ENCODE measurements at places on chromosomes 5 and 9.

DNA sequence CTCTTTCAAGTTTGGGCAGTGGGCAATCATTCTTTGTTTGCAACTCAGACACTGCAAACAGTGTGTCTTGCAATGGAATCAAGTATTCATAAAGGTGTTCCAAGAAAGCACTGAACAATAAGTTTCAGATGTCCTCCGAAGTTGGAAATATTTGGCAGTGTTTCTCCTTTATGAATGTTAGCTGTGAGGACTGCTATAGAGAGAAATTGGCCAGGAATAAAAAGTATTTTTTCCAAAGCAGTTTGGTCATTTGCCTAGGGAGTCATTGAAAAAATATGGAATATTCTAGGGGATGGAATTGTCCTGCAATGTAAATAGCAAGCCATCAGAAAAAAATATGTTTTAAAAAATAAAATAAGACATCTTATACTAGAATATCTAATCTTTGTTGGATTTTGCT, 688.6 kb upstream of the SEMA6A start:
- no peak for DNase-seq

DNA sequence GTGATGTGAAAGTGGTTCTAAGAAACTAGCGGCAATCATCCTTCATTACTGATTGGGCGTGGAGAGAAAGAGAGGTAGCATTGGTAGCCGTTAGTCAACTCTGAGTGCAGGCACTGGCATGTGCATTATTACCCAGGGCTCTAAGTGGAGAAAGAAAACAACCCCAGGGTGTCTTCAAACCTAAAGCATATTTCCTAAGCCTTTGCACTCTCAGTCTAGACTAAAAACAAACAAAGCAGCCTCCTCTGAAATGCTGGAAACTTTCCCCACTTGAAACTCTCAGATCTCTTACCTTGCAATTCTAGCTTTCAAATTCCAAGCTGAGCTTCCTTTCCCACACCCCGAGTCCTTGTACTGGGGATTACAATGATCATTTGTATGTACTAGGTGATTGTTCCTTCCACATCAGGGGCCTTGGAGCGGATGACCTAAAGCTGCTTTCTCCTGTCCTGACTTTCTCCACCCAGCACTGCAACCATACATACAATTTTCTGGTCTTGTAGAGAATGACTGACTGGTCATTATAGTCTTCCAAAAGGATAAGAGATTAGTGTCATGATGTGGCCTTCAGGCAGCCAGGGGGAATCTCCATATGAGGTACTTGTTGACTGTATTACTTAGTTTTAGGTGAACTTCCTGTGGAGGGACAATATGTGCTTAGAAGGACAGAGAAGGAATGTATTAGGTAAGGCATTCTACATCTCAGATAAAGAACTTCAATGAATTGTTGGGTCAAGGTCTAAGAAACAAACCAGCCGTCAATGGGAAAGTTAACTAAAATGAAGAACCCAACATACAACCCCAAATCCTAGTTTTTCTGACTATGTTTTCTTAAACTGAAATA, 98.3 kb upstream of the CDKN2B start:
- DNase-seq, result no peak

- DNase-seq, result no peak
Observed at GRCh38 chr5:5494489-5495402, 72.3 kb downstream of the ICE1 start.

DNA sequence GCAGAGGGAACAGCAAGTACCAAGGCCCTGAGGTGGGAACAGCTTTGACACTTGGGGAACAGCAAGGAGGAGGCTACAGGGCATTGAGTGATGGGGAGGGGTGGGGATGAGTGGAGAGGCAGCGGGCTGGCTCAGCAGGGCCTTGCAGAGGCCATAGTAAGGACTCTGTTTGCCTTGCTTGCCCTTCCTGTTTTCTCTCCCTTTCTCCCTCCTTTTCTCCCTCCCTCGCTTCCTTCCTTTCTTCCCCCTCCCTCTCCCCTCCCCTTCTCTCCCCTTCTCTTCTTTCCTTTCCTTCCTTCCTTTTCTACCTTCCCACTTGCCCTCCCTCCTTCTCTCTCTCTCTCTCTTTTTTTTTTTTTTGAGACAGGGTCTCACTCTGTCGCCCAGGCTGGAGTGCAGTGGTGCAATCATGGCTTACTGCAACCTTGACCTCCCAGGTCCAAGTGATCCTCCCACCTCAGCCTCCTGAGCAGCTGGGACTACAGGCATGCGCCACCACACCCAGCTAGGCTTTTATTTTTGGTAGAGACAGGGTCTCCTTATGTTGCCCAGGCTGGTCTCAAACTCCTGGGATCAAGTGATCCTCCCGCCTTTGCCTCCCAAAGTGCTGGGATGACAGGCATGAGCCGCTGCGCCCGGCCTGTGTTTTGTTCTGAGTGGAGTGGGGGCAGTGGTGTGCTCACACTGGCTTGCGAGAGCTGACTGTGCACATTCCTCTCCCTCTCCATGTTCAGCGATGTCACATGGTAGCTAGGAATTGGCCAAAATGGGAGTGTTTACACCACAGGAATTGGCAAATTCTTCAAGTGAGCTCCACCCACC, 17.1 kb downstream of the IER5L start:
- no peak for DNase-seq

- DNase-seq, result peak; percentile 28
Observed at GRCh38 chr5:131994533-131995226, 16.8 kb downstream of the ACSL6 start.

DNA sequence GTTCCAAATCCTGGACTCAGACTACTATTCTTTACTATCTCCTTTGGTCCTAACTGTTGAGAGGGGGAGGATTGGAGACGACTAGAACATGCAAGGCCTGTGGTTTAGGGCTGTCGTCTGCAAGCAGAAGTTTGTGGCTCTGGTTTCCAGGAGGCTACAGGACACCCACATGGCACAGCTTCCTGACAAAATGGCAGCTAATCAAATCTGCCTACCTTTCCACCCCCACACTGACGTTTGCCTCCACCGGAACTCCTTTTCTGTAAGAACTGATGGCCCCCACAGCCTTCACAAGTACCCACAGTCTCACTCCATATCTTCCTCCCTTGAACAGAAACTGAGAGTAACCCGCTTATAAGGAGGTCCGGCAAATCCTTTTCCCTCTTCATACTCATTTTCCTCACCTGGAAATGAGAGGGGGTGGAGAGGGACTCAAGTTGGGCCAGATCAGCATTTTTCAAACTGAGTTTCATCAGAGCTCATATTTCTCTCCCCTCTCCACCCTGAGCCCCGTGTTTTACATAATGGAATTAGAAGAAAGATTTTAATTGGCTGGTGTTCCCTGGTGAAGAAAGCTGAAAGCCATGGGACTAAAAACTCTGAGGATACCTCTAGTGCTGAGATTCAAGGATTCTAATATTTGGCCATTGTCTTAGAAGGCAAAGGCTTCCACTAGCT, 5.2 kb downstream of the SLC31A2 start:
- no peak for DNase-seq

DNA sequence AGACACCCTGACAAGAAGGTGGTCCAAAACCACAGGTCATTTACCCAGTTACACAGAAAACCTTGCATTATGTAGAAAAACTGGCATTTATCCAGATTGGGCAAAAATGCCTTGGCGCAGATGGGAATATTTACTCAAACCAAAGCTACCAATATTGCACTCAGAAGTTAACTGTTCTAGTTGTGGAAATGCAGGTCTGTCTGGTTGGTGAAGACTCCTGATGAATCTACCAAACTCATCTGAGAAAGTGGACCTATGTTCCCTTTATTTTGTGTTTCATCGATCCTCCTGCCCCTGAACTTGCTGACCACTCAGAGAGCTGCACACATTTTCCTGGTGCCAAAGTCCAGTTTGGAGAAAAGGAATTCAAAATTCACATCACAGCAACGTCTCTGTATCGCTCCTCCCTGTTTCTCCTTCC, 85.2 kb upstream of the ALDH1A1 start:
- no peak for DNase-seq

GRCh38 chr5:59891962-59892643, 1.4 kb downstream of the PDE4D start:
- no peak for DNase-seq

DNA sequence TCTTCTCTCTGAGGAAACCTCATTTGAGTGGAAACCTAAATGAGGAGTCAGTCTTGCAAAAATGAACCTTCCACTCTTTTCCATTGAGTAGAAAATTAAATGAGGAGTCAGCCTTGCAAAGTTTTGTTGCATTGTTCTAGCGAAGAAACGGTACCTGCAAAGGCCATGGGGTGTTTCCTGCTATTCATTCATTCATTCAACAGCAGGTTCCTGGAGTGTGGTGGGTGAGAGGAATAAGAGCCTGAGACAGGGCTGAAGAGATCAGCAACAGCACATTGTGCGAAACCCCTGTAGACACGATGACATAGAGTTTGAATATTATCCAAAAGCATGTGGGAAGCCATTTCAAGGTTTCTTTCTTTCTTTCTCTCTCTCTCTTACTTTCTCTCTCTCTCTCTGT, 14.6 kb upstream of the SETX start:
- no peak for DNase-seq

DNA sequence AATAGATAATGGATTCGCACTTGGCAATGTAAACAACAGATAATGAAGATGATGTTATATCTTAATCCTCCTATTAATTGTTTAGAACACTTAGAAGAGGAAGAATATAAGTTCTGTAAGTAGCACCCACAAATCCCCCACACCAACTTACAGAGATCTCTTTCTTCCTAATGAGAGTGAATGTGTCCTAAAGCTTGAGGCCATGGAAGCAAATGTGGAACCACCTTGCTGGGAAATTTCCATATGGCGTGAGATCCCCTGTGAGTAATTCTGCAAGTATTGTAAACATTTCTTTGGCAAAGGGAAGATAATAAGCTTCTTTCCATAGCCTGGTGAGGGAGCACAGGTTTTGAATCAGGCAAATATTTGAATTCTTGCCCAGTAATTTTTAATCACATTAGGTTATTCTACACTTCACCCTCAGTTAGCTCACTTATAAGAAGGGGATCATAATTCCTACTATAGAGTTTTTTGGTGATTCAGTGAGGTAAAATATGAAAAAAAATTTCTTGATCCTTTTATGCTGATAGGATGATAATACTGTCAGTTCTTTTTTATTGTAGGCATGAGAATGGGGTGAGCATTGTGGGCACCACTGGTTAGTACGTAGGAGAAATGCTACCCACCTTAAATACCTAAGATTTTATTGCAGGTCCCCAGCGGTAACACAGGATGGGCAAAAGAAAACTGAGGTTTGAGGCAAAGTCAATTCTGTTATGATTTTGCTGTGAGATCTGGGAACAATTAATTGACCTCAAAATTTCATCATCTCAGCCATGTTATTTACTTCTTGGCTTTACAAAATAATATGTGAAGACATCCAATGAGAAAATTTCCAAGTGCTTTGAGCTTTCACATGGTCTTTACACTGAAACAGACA, 574.8 kb downstream of the PSAT1 start:
- peak; percentile 75 for DNase-seq

GRCh38 chr9:132356324-132356924, 1.6 kb upstream of the SETX start:
- DNase-seq, result no peak

GRCh38 chr5:149838881-149839739, 105.5 kb downstream of the PDE6A start:
- no peak for DNase-seq

GRCh38 chr9:113619491-113620376, 156.2 kb downstream of the RGS3 start:
- DNase-seq, result no peak

- no peak for DNase-seq
Observed at GRCh38 chr5:123125962-123126732, 37.1 kb downstream of the PRDM6 start.

DNA sequence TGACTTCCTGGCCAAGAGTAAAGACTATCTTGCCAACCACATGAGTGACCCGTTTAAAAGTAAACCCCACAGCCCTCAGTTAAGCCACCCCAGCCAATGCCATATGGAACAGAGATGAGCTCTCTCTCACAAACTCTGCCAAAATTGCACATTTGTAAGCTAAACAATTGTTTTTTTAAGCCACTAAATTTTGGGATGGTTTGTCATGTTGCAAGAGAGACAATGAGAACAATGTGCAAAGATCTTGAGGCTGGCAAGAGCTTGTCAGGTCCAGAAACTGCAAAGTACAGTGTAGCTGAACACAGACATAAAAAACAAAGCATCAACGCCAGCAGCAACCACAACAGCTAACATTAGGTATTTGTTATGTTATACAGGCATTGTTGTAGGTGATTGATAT, 27.8 kb downstream of the HOMER1 start:
- no peak for DNase-seq

- DNase-seq, result no peak
Observed at GRCh38 chr5:100852988-100853449, 50.1 kb downstream of the ST8SIA4 start.

- DNase-seq, result no peak
Observed at GRCh38 chr5:101663543-101663942, 632.5 kb downstream of the SLCO4C1 start.

DNA sequence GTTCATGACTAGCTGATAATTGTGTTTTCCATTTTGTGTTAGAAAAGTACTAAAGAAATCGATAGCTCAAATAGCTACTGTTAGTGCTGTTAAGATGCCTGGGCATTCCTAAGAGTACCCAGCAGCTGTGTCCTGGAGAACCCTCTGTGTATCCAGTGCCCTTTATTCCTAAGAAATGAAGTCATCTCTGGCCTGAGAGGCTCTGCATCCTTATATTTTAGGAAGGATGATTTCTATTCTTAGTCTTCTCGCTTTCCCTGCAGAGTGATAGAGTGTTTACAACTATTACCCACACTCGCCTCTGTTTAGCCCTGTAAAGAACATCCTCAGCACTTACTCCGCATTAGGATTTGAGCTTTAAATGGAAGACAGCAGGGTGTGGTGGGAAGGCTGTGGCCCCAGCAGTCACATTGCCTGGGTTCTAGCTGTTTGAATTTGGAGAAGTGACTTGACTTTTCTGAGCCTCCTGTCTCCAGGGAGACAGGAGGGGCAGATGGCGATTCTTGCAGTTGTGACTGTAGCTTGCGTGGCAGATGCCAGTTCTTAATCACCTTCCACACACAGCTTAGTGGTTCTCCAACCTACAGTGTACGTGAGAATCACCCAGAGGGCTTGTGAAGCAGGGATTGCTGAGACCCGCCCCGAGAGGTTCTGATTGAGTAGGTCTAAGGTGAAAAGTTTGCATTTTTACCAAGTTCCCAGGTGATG, 177.2 kb upstream of the PITX1 start:
- DNase-seq, result peak; percentile 74

DNA sequence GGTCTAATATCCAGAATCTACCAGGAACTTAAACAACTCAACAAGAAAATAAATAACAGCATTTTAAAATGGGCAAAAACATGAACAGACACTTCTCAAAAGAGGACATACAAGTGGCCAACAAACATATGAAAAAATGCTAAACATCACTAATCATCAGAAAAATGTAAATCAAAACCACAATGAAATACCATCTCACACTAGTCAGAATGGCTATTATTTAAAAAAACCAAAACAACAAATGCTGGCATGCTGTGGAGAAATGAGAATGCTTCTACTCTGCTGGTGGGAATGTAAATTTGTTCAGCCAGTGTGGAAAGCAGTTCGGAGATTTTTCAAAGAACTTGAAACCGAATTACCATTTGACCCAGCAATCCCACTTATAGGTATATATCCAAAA, 63.1 kb downstream of the ADAMTS6 start:
- no peak for DNase-seq

Data from NCI-H2171 treated with DMSO at 0.1 percent for 48 hours (cell line).